ENCODE measurements at places on chromosomes 2 and 18. TPM values are rescaled to one million over a fixed set of nuclear protein-coding genes. Genes with fewer than 3 reads are reported as not detected.

CD207 gene
- not detected for total RNA-seq

HDAC4 gene
- total RNA-seq: 52.1 TPM

UGT1A5 gene
- total RNA-seq: not detected

ALLC gene
- not detected for total RNA-seq

DNA sequence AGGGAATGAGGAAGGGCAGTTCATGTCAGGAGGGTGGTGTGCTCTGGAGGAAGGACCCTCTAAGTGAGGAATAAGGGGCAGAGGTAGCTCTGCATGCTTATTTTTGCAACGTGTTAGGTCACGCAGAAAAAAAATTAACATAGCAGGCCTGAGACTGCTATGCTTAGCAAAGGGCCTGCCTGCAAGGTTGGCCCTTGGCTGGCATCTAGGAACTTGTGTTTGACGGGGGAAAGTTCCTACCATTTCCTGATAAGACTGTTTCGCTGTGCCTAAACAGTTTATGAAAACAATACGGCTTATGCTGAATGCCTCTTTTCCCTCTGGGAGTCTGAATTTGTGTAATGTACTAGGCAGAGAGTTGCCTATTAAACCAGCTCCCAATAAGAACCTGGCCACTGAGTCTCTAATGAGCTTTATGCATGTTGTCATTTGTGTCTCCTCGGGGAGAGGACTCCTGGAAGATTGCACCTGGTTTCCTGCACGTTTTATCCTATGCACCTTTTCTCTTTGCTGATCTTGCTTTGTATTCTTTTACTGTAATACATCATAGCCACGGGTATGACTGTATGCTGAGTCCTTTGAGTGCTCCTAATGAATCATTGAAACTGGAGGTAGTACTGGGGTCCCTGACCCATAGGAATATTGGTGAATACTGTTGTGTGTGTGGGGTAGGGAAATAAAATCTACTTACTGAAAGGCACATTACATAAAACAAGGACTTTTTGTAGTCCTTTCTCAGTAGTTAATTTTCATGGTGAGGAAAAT, 169.0 kb downstream of the PRPF40A start:
- DNase-seq: no peak

DNA sequence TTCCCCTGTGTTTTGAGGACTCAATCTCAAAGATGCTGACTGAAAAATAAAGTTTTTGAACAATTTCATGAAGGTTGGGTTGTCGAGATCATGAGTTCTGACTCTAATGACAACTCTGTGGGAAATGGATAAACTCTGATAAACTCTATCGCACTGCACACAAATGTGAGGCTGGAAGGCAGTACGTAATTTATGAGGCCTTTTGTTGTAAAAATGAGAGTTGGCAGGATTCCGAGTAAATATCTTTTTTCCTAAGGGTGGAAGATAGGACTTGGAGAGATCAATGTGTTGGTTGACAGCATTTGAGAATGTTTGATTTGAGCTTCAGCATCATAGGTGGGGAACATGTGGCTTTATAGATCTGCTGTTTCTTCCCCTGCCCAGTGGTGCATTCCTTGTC, 90.4 kb downstream of the SPTBN1 start:
- no peak for DNase-seq

DNA sequence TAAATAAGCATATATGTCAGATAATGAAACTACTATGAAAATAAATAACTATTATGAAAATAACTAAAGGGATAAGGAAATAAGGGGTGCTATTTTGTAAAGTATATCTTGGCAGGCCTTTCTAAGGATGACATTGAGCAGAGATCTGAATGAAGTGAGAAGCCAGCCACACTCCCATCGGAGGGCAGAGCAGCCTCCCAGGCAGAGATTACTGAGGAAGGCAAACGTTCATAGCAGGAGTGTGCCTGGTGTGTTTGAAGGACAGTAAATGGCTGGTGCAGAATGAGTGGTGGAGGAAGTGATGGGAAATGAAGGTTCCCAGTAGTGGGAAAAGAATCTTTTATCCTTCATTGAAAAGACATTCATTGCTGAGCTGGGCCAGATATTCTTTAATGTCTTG, 62.5 kb downstream of the SPHKAP start:
- DNase-seq: no peak

- no peak for DNase-seq
Observed at GRCh38 chr18:35466334-35466733, 31.4 kb downstream of the INO80C start.

- DNase-seq: no peak
Observed at GRCh38 chr2:61499060-61499459, 28.2 kb upstream of the USP34 start.

DNA sequence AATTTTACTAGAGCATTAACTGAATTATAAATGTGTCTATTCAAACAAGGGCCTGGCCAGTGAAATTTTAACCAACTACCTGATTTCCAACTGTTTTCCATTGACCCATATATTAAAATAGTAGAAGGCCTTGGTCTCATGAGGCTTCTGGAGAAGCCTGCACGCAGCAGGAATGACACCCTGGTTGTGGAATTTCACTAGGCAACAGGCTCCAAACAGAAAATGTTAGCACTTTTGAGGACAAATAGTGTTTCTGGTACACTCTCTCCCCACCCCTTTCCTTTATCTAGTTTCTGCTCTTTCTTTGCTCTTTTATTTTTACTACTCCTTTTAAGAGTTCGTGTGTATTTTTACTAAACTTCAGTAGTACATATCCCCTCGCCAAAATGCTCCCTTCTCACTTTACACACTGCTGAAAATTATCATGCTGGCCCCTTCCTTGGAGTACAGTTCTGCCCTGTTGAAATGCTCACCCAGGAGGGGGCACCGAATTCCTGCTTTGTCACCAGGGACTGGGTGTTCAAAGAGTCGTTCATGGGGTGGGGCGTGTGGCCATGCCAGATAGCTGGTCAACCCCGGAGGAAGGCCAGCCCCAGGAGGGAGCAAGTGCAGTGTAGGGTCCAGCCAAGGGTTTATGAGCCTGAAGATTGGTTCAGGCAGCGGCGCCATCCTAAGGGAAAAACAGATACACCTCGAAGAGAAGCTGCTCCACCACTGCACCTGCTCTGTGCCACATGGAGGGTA, 22.1 kb upstream of the COL6A3 start:
- no peak for DNase-seq

GRCh38 chr2:139480161-139480650, 700.0 kb upstream of the NXPH2 start:
- DNase-seq: no peak

- DNase-seq: no peak
Observed at GRCh38 chr18:1805521-1805920, 765.8 kb downstream of the METTL4 start.
